Motor neuron (in vitro differentiated cells): ENCODE measurements at places on chromosomes 13 and 19. TPM values are rescaled to one million over a fixed set of nuclear protein-coding genes. Genes with fewer than 3 reads are reported as not detected.

DNA sequence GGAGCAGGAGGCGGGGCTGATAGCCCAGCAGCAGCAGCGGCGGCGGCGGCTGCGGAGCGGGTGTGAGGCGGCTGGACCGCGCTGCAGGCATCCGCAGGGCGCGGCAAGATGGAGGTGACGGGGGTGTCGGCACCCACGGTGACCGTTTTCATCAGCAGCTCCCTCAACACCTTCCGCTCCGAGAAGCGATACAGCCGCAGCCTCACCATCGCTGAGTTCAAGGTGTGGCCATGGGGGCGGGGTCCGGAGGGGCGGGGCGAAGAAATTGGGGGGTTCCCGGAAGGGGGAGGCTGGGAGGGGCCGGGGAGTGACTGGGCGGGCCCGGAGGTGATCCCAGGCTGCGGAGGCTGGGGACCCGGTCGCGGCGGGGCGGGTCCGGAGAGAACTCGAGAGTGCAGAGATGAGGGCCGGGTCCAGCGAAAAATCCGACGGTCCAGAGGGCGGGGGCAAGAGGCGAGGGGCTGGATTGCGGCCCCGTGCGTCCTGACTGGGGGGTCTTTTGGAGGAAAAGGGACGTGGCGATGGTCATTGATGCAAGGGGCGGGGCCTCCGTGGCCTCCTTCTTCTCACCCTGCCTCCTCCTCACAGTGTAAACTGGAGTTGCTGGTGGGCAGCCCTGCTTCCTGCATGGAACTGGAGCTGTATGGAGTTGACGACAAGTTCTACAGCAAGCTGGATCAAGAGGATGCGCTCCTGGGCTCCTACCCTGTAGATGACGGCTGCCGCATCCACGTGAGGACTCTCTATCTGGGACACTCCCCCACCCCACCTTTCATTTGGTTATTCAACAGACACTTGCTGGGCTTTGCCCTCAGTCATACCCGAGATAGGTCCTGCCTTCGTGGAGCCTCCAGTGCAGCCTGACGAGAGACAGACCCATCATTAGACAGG, at the start of gene TBCB:
TBCB (plus strand) TSS at position 16 of the 891 bp plus-strand sequence; CDS start at position 109, 93 bp downstream.
- ATAC-seq: peak; percentile 23

DNA sequence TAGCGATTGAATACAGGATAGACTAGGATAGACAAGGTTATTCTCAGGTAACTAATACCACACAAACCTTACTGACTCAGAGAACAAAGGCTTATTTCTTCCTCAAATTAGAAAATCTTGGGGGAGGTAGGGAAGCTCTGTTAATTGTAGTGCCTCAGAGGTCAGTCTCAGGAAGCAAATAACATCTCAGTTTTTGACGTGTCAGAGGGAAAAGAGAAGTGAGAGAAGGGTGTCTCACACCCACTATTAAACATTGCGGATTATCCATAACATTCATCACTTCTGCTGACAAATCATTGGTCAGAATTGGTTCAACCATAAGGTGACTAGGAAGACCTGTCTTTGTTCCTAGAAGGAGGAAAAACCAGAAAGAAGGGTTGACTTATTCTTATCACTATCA, 579.4 kb upstream of the MIR17HG start:
- no peak for ATAC-seq

DNA sequence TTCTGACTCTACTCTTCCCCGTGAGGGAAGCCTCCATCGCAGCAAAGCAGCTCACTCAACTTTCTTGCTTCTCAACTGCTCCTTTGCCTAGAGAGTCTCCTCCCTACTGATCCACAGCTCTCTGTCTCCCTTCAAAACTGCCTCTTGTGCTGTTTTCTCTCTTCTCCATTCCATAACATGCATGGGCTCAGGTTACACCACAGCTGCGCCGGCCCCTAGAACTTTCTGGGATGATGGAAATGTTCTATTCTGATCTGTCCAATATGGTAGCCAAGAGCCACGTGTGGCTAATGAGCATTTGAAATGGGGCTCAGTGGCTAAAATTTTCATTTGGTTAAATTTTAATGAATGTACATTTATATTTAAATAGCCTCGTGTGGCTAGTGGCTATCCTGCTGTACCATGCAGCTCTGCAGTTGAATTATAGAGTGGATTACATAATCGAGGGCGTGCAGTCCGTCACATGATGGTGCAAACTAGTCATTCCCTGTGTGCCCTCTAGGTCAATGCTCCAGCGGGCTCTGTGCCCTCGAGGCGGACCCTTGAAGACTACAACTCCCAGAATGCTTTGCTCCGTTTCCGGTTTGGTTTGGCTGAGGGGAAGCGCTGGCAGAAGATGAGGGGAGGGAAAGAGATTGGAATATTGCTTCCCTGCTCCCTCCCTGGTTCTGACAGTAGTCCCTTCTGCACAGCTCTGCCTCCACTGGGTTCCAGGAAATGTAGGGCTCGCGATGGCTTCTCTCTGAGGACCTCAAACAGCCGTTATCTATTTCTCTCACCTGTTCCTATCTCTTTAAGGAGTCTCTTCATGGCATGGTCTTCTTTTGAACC, 109.8 kb downstream of the CACNA1A start:
- peak; percentile 99 for ATAC-seq

DNA sequence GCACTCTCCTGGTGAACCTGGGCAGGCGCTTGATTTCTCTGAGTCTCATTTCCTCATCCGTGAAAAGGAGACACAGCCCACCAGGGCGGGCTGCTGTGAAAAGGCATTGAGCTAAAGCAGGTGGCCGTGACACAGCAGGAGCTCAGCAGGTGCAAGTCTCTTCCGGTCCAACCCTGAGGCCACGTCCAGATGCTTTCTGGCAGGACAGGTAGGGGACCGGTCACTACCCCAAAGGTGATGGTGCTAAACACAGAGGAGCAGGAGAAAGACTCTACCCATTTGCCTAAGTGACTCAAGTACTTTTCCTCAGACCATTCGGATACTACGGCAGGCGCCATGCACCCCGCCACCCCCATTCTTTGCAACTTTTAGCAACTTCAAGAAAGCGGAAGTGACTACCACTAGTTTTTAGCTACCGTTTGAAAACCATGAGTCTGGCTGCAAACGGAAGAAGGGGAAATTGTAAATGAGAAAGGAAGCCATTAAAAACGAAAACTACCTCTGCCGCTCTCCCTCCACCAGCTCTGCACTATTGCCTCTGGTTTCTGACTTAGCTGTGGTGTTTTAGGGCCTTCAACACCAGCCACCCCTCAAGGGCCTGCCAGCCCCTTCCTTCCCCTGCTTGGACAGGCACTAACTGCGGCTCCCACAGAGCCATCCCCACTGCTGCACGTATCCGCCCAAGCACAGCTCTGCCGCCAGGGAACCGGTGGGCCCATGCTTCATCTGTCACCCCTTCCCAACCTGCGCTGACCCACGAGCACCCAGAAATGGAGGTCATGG, 4.8 kb downstream of the PPP6R1 start:
- no peak for ATAC-seq

DNA sequence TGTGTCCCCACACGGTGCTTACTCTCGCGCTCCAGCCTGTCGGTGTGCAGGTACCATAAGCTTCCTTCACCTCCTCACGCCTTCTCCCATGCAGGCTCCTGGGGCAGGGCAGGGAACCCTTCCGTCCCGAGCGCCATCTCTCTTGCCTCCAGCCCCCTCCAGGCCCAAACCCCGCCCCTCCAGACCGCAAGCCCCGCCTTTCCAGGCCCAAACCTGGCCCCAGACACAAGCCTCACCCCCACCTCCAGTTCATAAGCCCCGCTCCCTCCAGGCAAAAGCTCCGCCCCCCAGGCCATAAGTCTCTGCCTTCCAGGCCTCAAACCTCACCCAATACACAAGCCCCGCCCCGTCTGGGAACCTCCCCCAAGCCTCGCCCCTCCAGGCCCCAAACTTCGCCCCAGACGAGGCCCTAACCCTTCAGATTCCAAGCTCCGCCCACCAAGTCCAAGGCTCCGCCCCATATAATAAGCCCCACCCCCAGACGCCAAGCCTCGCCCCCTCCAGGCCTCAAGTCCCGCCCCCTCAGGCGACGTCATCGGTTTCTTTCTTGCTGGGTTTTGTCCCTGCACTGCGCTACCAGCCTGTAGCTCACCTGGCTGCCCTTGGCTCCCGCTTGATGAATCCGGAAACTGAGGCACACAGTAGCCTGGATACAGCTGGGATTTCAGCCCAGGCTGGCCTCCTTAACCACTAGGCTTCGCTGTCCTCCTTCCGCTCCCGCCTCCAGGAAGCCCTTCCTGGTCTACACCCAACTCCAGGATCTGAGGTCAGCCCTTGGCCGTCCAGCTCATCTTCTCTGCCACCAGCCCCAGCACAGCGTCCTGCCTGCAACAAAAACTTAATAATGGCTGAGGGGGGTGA, 16.1 kb downstream of the MKNK2 start:
- ATAC-seq: no peak

GRCh38 chr19:48874303-48875135, 2.3 kb downstream of the PPP1R15A start:
- ATAC-seq: no peak

GRCh38 chr13:110332750-110333149, 25.7 kb downstream of the COL4A2 start:
- no peak for ATAC-seq

DNA sequence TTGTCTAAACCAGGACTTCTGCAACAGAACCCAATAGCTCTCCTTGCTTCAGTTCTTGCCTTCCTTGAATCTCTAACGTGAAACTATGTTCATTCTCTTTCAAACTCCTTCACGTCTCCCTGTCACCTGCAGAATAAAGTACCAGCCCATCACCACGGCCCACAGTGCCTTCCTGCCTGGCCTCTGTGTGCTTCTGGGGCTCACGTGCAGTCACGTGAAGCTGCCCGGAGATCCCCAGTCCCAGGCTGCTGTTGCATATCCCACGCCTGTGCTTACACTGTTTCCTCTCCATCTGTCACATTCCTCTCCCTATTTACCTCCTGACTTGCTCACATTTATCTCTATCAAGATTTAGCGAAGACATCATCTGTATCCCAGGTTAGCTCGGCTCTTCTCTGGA, 102.8 kb downstream of the STARD13 start:
- no peak for ATAC-seq

GRCh38 chr19:20078581-20079031, 806 bp downstream of the ZNF90 start:
- no peak for ATAC-seq

GRCh38 chr19:58001895-58002369, 688 bp downstream of the ZNF606 start:
- no peak for ATAC-seq

- no peak for ATAC-seq
These were observed 14.2 kb upstream of the PROZ start for GRCh38 chr13:113144255-113144629.

GRCh38 chr13:48731957-48732569, 78.3 kb downstream of the CYSLTR2 start:
- ATAC-seq: no peak

DNA sequence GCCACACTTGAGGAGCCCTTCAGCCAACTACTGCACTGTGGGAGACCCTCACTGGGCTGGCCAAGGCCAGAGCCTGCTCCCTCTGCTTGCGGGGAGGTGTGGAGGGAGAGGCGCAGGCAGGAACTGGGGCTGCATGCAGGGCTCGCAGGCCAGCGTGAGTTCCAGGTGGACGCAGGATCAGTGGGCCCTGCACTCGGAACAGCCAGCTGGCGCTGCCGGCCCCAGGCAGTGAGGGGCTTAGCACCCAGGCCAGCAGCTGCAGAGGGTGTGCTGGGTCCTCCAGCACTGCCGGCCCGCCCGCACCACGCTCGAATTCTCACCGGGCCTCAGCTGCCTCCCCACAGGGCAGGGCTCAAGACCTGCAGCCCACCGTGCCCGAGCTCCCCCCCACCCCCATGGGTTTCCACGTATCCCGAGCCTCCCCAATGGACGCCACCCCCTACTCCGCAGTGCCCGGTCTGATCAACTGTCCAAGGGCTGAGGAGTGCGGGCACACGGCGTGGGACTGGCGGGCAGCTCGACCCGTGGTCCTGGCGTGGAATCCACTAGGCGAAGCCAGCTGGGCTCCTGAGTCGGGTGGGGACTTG, 1293.8 kb upstream of the PCDH9 start:
- no peak for ATAC-seq

- ATAC-seq: peak; percentile 20
These were observed 77.9 kb downstream of the ZNF536 start for GRCh38 chr19:30450100-30450499.

- ATAC-seq: peak; percentile 78
These were observed 719.1 kb downstream of the UQCRFS1 start for GRCh38 chr19:28493884-28494283.

- peak; percentile 82 for ATAC-seq
These were observed 342.2 kb downstream of the DACH1 start for GRCh38 chr13:71524613-71525304.

- no peak for ATAC-seq
These were observed 38.4 kb downstream of the BRD4 start for GRCh38 chr19:15293781-15294491.

CDC34 gene
- 40.0 and 40.6 TPM in 2 replicates for total RNA-seq

RFPL4A gene
- total RNA-seq: not detected in 2 replicates

RDH8 gene
- not detected in 2 replicates for total RNA-seq

TMEM190 gene
- total RNA-seq: not detected in 2 replicates

RFPL4AL1 gene
- total RNA-seq: 0.66 TPM in 1 of 2 replicates, not detected in the other

CELF5 gene
- 29.9 and 32.0 TPM in 2 replicates for total RNA-seq

SEMA6B gene
- total RNA-seq: 1.6 and 2.2 TPM in 2 replicates

SPACA6 gene
- 1.4 and 2.6 TPM in 2 replicates for total RNA-seq

LGALS14 gene
- not detected in 2 replicates for total RNA-seq
